ENCODE measurements at places on chromosomes 1 and 21.

DNA sequence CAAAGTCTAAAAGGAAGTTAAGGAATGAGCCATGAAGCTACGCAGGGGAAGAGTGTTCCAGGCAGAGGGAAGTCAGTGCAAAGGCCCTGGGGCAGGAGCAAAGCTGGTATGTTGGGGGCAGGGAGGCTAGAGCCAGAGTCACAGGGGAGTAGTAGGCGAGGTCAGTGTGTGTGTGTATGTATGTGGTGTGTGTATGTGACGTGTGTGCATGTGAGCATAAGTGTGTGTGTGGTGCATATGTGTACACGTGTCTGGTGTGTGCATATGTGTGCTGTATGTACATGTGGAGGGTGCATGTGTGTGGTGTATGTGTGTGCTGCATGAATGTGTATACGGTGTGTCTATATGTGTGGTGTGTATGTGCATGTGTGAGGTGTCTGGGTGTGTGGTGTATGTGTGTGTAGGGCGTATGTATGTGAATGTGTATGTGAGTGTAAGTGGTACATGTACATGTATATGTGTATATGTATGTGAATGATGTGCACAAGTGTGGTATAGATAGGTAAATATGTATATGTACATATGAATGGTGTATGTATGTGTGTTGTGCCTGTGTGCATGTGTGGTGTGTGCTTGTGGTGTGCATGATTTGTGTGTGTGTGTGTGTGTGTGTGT is 20.8 kb upstream of the NID1 start:
- no peak for DNase-seq

GRCh38 chr1:199226163-199226562 is 587.3 kb downstream of the PTPRC start:
- no peak for DNase-seq

DNA sequence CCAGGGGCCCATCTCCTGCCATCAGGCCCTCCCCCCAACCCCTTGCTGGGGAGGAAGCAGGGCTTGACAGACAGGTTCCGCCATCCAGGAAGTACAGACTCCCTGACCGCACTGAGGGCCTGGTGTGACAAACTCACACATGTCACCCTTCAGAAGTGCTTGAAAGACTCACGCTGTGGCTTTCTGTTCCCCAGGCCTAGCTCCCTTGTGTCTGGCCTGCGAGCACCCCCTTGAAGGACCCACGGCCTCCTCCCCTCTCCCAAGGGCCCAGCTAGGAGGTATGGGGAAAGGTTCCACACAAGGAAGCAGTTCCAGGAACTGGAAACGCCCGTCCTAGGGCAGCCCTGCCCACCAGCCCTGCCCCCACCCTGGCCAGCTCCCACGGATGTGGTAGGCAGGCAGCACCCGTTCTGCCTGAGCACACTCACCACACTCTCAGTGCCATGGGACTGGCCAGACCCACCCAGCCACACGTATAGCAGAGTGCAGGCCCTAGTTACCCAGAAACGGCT is 26.7 kb downstream of the SLC2A1 start:
- no peak for DNase-seq

DNA sequence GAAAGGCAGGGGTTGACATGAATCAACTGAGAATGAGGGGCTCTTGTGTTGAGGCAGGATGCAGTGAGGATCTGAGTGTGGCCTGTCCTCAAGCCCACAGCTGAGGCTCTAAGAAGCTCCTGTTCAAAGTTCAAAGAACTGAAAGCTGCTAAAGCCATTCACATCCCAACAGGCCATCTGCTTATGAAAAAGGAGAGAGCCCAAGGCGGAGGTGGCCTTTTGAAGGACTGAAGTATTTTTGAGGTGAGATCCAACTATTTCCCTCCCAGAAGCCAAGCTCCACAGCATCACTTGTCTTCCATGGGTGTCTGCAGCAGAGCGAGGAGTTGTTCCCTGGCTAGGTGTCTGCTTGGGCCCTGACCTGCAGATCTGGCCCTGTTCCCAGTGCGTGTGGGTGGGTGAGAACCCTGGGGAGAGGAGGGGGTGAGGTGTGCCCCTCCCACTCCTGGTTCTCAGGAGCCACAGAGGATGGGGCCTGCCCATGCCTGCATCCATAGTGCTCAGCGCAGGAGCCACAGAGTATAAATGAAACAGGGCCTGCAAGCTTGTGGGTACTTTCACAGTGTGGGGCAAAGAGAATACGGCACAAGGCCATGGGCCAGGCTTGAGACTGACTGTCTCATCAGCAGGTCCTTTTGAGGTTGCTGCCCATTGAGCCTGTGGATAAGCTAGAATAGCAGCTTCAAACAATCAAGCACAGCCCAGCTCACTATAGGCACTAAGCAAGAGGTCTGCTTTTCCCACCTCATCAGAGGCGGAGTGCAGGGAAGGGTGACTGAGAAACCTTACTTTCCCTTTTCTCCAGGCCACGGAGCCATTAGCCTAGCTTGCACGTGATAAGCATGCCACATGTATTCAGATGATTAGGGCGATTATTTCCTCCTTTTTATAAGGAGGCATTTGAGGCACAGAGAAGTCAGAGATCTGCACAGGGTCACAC is 15.7 kb downstream of the REG4 start:
- DNase-seq: no peak

DNA sequence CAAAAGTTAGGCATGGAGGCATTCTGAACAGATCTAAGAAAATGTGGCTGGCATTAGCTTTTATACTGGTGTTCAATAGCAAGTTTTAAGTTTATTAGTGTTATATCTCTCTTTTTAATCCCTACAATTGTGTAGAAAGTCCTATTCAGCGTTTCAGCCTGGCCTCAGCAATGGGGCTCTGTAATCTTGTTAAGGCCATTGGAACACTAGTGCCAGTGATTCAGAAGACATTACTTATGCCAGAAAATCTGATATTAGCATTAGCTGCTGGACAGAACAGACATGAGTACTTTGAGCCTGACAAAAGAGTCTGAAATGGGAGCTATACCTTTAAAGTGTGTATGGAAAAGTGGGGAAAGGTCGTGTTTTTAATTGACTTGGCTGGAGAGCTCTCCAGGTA is 167.0 kb downstream of the NEGR1 start:
- no peak for DNase-seq

DNA sequence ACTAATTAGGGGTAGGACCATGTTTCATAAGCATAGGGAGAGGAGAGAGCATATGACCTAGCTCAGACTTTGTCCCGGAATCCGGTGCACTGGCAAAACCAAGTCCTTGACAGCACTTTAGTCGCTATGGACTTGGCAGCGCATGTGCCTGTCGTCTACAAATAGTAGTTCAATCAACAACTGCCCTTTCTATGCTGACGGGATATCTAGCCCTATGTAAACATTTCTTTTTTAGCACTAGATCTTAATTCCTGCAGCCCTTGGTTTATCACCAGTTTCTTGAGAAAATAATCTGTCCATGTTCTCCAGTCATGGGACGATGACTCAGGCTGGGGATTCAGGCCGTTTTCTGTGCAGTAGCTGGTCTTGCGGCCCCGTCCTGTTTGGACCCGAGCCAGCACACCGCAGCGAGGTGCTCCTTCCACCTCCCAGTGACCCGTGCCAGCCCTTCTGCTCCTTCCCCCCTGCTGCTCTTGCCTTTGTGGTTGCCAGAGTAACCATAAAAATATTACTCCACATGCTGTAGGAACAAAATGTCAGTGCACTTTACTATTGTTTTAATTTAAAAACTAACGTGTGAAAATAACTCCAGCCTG is 8.6 kb upstream of the MT1HL1 start:
- DNase-seq: no peak

GRCh38 chr1:47593013-47593568 is 155.2 kb downstream of the FOXD2 start:
- peak; percentile 18 for DNase-seq

DNA sequence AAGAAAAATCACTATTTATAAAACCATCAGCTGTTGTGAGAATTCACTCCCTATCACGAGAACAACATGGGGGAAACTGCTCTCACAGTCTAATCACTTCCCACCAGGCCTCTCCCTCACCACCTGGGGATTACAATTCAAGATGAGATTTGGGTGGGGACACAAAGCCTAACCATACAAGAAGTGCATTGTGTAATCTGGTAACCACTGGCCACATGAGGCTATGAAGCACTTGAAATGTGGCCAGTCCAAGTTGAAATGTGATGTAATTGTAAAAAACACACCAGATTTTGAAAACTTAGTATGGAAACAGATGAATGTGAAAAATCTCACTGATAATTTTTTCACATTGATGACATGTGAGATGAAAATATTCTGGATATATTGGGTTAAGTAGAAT is 293.8 kb downstream of the TTLL7 start:
- DNase-seq: no peak

- no peak for DNase-seq
Measured at GRCh38 chr1:66523562-66523961, 10.4 kb upstream of the SGIP1 start.

DNA sequence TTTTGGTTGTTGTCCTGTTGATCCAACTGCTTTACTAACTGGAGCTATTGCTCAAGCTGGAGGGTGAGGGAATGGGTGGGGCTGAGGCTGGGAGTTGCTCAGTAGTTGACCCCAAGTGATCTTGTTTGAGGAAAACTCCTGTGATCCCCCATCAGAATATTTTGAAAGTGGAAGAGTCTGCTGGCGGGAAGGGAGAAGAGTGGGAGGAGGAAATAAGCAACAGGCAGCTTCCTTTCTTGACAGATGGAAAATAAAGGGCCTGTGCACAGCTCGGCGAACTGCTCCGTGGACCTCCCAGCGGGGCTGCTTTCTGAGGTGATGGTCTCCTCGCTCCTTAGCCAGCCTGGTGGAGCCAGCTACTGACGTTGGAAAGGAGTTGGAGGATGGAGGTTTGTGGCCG is 199.1 kb upstream of the LMO4 start:
- DNase-seq: no peak

- DNase-seq: no peak
Measured at GRCh38 chr1:201593200-201593921, 54.4 kb downstream of the NAV1 start.
